ENCODE measurements at places on chromosomes 1 and 21.

GRCh38 chr1:20191266-20191825 lies 5.0 kb upstream of the PLA2G2C start:
- DNase-seq = no peak

- DNase-seq = no peak
Measured at GRCh38 chr1:86207323-86207722, 50.8 kb upstream of the COL24A1 start.

DNA sequence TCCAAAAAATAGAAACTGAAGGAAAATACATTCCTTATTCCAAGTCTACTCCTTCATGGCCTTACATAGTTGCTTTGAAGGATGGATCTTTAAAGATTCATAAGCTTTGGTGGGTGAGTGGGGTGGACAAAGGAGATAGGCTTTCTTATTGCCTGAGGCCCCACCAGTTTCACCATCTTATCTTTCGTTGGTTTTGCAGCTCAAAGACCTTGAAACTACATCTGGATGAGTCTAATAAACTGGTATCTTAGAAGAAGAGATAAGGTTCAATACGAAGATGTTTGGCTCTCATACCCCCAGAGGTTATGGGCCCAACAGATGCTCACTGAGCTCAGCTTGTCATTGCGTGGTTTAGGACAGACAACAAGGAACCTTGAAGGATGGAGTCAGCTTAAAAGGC lies 201.5 kb downstream of the HS2ST1 start:
- no peak for DNase-seq

- DNase-seq = no peak
Measured at GRCh38 chr1:33527934-33528333, 55.5 kb downstream of the ZSCAN20 start.

- DNase-seq = peak; percentile 61
Measured at GRCh38 chr1:153509729-153510354, 25.9 kb downstream of the S100A6 start.

DNA sequence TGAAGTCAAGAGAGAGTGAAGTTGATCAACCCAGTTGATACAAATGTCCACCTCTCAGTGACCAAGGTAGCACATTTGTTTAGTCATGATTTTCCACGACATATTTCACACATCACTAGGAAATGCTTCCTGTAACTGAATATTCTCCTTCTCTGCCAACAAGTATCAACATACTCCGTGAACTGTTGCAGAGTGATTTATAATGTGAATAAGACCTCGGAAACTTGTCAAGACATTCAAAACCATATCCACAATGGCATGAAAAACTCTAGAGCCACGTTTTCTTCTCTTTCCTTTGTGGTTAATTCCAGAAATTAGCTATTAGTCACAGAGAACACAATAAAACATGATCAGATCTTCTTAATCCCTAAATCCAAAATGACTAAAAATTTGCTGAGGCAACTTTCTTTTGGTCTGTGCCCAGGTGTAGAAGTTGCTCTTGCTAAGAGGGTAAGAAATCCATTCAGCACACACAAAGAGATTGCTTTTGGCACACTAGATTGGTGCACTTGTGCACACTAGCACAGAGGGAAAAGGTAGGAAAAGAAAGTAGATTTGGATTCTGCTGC lies 244.3 kb upstream of the NRIP1 start:
- DNase-seq = no peak

GRCh38 chr21:27734146-27734545 lies 767.3 kb upstream of the ADAMTS5 start:
- no peak for DNase-seq

GRCh38 chr1:79807816-79808215 lies 801.3 kb upstream of the ADGRL4 start:
- no peak for DNase-seq

DNA sequence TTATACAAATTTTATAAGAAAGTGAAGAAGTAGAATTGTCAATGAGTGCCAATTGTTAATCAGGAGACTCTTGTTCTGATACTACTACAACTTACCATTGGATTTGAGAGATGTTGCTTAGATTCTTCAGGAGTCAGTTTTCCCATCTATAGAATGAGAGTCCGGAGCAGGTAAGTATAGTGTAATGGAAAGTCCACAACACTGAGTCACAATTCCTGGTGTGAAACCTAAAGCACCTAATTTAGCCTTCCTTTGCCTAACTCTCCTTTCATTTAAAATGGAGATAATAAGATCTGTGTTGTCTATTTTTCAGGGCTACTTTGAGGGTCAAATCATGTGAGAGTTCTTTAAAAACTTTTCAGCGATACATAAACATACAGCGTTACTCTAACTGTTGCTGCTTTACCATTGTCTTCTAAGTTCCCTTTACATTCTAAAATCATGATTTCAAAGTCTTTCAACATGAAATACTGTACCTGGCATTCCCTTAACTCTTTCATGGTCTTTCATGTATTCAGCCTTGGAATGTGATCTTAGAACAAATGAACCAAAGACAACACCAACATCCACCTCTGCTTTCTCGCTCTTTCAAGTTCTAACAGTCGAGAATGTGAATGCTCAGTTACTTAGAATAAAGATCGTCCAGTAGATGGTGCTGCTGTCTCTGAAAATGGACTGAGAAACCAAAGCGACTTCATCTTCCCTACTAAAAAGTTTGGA lies 90.9 kb downstream of the SLC30A10 start:
- peak; percentile 9 for DNase-seq

Measured in thymus (tissue), 14 donors.